ENCODE measurements at places on chromosomes 6 and 20.
A peak's percentile ranks its signal among the peaks of the same experiment; 100 is the strongest.

GRCh38 chr20:19888269-19888671, 128.9 kb upstream of the NAA20 start:
- DNase-seq: no peak

GRCh38 chr6:53578371-53578770, 33.5 kb upstream of the GCLC start:
- no peak for DNase-seq

DNA sequence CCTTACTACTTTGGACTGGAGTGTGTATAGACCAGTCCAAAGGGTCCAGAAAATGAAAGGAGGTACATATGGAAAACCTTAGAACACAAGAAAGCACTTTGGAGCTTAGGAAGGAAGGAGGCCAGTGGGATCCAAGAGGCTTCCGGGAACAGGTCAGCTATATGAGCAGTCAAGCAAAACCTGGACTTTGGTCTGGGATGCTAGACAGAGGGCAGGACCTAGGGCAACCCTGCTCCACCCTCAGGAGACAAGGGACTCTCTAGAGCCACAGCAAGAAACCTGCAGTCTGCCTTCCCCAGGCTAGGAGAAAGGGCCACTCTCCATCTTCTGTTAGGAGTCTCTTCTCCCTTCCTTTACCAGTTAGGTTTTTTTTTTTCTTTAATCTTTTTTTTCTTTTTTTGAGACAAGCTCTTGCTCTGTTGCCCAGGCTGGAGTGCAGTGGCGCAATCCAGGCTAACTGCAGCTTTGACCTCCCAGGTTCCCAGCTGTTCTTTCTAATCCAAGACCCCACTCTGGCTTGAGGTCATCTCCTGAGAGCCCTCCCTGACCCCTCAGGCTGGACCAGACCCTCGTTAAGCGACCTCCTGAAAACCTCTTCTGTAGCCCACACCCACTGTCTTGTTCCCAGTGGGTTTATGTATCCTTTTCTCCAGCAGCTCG, 4.6 kb downstream of the KCNK5 start:
- no peak for DNase-seq

- peak; percentile 30 for DNase-seq
These were observed 32.6 kb upstream of the PHACTR3 start for GRCh38 chr20:59571551-59572314.

- DNase-seq: no peak
These were observed 374.9 kb downstream of the GJA1 start for GRCh38 chr6:121810158-121811032.

DNA sequence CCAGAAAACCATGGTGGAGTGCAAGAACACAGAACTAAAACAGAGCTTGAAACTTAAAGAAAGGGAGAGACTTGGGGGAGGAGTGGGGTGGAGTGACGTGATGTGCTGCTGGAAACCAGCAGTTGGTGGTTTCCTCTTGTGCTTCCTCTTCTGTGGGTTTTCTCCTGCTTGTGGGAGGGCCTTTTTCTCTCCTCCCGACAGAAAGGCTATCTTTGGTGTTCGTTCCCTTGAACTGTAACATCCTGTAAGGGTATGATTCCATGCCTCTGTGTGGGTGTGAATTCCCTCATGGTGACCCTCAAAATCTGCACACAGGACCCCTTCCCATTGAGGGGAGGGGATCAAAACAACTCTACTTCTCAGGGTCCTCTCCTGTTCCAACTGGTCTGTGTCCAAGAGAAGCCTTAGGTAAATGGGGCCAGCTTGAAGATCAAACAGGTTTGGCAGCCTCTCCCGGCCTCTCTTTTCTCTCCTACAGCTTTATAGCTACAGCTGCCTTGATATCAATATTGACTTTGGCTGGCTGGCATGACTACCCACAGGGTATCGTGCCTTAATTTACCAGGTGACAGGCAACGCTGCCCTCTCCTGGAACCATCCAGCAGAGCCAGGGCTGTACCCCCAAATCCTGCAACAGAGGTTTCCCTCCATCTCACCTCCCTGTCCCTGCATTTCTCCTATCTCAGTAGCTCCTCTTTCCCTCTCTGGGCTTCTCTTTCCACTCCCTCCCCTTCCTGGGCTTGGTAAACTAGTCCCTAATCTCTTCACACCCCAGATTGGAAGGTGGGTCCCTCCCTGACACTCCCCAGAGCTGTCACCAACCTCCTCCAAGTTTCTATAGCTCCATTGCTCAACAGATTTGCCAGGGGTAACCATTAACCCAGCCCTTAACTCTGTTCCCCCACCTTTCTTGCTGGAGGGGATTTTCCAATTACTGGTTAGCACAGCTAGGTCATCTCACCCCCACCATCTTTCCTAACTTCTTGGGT, 1.5 kb upstream of the MSH5 start:
- peak; percentile 63 for DNase-seq

DNA sequence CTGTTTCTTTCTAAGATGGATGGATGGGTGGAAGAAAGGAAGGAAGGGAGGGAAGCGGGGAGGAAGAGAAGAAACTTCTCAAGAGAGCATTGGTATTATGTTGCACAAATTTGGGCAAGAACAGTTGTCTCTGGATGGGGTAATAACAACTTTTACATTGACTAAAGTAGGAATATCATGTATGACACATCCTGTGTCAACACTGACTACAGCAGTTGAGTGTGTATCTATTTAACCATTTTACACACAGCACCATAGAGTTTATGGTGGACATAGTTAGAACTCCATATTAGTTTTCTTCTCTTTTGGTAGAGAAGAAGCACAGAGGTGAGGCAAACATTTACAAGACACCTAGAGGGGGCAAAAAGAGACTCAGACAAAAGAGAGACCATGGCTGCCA, 44.2 kb upstream of the RNF146 start:
- DNase-seq: no peak

Measured in stimulated activated CD4-positive, alpha-beta T cell treated with anti-CD3 and anti-CD28 coated beads, TNF-alpha, amount 100 ng/mL, for 24 hours (primary cell).